ENCODE measurements at places on chromosomes 12 and 14.

DNA sequence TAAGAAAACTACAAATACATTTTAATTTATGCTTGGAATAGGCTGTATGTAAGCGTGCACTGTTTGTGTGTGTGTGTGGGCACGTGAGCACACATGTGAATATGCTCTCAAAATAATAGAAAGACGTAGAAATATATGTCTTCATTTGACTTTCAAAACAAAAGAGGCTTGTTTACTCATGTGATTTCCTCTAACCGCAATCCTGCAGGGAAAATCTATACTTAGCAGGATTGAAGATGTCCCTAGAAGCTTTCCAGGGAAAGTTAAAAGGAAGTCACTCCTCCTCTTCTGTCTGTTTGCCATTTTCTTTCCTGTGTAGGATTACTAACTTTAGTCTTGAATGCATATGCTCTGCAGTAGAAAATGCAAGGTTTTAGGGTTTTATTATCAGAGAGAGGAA is 404.7 kb downstream of the MDGA2 start:
- DNase-seq: no peak

- peak; percentile 48 for DNase-seq
Observed at GRCh38 chr14:73743431-73743931, 29.3 kb upstream of the PNMA1 start.

GRCh38 chr14:52314595-52315354 is 663 bp downstream of the PTGER2 start:
- peak; percentile 31 for DNase-seq

- no peak for DNase-seq
Observed at GRCh38 chr14:26993556-26993955, 395.7 kb upstream of the NOVA1 start.

GRCh38 chr12:40775661-40776060 is 83.4 kb downstream of the CNTN1 start:
- DNase-seq: no peak

- DNase-seq: no peak
Observed at GRCh38 chr14:51806026-51807023, 54.1 kb upstream of the GNG2 start.

GRCh38 chr14:72801836-72802587 is 91.9 kb downstream of the DPF3 start:
- no peak for DNase-seq

DNA sequence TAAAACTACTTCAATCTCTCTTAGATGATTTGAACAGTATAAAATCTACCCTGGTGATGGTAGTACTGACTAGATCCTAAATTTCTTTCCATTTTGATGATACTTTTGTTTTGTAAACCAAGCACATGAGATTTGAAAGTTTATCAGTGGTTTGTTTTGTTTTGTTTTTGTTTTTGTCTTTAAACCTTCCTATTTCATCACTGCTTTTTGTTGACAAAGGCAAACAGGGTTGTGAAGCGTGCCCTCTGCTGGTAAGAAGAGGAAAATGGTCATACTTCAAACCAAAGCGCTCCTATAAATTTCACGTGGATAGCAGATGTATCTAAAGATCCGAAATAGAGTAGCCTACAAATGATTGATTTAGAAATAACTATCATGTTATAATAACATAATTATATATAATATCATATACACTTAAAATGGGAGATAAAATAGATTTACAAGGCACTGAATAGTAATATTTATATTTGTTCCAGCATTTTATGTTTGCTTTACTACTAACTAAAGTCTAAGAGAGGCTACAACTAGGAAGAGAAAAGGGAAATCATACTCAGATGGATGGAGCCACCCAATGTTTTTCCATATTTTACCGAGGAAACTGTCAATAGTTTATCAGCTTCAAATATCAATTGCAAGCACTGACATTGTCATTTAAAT is 254.0 kb upstream of the USP15 start:
- no peak for DNase-seq

DNA sequence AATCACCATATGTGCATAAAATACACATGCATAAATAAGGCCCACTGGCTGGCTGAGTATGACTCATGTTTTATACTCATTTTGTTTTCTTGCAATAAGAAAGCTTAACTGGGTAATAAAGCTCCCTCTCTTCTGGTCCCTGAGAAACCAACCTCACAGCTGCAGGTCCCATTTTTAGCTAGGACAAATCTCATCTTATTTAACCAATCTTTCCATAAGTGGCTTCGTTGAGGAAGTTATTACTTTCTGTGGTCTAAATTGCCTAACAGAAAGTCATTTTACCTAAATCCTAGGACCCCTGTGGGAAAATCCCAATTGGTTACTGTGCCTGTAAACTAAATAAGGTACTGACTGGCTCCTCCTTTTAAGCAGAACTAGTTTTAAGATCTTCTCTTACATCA is 232.8 kb upstream of the FBXO33 start:
- DNase-seq: no peak

DNA sequence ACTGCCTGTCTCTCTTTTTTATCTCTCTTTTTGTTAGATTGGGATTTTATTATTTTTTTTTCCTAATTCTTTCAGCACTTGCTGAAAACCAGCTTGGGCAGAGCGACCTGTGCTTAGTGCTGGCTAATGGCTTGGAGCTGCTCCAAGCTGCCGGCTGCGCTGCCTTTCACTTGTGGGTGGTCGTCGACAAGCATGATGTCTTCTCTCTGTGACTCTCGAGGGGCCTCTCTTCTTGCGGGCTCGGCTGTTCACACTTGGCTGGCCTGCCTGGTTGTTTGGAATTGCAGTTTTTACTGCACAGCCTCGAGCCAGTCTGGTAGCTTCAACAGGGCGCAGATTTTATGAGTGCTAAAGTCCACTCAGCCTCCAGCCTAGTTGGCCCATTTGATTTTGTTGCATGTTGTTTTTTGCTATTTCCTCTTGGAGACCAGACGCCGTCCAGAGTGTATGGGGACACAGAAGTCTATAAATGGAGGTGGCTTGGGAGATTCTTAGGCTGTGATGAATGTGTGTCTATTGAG is 18.6 kb downstream of the TPCN1 start:
- DNase-seq: no peak

GRCh38 chr14:101854366-101854765 is 92.9 kb downstream of the PPP2R5C start:
- peak; percentile 22 for DNase-seq

DNA sequence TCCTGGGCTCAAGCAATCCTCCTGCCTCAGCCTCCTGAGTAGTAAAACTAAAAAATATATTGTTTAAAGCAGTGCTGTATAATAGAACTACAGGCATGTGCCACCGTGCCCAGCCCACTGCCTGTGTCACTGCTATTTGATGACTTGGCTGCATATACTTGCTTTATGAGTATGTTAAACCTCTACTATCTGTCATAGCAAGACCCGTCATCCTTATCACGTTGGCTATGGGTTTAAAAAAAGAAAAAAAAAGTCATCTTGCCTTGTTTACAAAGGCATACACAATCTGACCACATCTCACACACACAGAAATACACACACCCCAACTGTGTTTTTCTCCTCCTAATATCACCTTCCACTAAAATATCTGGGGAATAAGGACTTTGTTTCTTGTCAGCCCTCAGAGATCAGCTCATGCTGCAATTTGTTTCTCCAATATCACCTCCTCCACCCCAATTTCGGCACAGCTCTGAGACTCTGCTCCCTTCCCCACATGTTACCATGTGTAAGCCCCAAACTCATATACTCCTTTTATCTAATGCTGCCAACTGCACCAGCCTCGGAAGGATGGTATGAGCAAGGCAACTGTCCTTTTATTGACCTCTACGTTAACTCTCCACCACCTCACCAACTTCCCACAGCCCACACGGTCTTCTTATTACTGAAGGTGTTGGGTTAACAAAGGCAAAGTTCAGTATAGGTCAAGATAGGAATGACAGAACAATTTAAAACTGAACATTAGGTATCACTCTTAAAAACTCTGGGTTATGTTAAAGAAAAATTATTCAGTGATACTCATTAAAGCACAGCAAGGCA is 802 bp upstream of the TMPRSS12 start:
- no peak for DNase-seq

DNA sequence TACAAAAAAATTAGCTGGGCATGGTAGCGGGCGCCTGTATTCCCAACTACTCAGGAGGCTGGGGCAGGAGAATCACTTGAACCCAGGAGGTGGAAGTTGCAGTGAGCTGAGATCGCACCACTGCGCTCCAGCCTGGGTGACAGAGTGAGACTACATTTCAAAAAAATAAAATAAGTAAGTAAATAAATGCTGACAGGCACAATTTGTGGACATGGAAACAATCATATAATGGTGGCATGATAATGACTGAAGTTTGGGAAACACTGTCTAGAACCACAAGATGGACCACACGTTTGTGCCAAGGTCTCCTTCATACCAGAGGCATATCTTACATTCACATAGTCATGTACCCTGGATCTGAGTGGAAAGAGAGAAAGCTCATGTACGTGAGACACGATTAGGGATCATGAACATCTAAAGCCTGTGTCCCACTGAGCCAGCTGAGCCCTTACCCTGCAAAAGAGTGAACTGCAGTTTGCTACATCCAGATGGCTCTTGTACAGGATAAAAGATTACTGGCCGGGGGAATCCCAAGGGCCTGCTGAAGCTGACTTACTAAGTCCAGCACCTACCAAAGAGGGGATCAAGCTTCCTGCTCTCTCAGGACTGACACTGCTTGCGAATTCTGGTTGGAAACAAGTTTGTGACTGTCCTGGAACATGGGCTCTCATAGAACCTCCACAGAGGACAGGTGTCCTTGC is 62.9 kb downstream of the TRAFD1 start:
- no peak for DNase-seq

Data from CD4-positive, alpha-beta T cell treated with Interferon gamma for 1 hour (primary cell).